ENCODE measurements at places on chromosomes 5 and 9.

GRCh38 chr9:104808035-104808614 lies 44.2 kb downstream of the NIPSNAP3B start:
- no peak for DNase-seq

GRCh38 chr5:73487815-73488214 lies 10.4 kb upstream of the BTF3 start:
- DNase-seq = no peak

GRCh38 chr9:131181091-131181681 lies 55.8 kb downstream of the NUP214 start:
- no peak for DNase-seq

DNA sequence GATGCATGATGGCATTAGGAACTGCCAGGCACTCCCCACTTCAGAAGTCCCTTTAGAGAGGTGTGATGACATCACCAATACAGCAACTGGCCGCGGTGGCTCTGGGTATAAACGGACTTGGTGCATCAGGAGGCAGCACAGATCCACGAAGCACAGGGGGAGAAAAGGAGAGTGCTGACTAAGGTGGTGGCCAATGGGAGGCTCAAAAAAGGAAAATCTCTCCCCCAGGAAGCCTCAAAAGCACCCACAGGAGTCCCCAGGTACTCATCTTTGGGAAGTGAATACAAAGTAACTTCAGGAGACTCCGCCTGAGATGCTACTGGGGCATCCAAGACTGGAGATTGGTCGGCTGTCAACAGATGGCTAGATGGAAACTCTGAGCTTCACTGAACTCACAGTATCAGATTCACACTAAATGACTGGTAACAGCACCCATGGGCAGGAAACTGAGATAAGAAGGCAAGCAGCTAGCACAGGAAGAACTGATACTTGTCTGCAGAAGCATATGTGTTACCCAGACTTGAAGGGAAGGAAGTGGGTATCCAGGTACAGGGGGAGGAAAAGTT lies 7.6 kb downstream of the TTC39B start:
- DNase-seq = no peak
